AG09309 (cell line): ENCODE measurements at places on chromosomes 3 and 15.

GRCh38 chr3:32428092-32429068, 36.7 kb downstream of the CMTM7 start:
- no peak for DNase-seq

DNA sequence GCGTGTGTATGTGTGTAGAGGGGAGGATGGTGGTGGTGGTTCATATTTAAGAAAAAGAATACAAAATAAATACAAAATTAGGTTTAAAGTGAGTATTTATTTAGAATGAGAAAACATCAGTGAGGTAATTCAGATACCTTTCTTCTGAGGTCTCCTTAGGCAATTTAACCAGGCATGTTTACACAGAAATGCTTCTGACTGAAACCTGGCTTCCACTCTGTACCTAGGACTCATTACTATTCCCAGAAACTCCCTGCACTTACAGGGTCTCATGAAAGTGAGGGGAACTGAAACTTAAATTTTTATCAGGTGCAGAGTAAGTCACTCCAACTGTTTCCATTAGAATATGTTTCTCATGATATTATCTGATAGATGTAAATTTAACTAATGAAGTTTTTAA, 10.3 kb upstream of the DIPK2A start:
- no peak for DNase-seq

DNA sequence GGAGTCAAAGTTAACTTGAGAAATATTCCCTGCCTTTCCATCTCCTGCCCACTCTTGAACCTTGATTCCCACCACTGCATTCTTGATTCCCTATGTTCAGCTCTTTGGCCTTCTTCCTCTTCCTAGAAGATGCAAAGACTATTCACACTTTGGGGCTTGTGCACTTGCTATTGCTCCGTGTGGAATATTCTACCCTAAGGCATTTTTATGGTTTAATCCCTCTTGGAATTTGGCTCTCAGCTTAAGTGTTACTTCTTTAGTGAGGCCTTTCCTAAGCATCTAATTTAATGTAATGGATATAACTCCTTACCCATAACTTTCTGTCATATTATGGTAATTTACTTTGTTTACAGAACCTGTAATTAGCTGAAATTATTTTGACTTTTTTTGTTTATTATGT, 318.9 kb upstream of the COL8A1 start:
- DNase-seq: no peak

DNA sequence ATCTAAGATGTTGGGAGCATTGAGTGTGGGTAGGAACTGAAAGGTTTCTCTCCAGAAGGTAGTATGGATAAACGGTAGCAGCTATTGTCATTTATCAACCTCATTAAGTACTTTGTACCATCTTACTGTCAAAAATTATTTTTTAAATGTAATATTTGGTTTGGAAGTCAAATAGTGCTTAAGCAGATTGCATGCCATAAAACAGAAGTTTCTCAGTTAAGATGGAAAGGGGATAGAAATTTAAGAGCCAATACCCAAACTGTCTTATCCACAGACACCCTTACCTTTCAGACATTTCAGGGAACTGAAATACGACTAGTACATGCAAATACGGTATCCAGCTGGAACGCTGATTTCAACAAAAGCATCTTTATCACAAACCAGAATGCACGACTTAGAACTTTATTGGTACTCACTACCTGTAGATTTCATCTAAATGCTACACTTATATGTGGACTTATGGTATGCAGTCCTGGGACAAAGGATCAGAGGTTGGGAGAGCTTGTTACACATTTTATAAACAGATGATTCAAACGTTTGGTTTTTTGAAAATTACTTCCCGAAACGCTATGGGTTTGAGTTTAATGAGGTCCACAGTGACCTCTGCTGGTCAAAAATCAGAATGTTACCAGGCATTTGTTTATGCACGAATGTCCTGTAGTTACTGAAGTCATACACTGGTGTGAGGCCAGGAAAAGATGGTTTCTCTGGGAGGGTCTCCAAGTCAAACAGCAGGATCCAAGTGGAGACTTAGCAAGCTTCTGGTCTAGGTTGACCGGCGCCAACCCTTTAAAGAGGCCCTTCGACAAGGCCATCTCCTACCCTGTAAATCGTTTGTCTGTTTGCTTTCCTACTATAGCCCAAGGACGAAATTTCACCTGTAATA, 45.7 kb upstream of the DUT start:
- peak; percentile 47 for DNase-seq

- DNase-seq: peak; percentile 79
These were observed 85.4 kb downstream of the TNIK start for GRCh38 chr3:171374661-171375285.

GRCh38 chr3:54632834-54633233, 295.0 kb downstream of the LRTM1 start:
- DNase-seq: no peak

GRCh38 chr15:101112336-101113113, 139.3 kb downstream of the CHSY1 start:
- no peak for DNase-seq

DNA sequence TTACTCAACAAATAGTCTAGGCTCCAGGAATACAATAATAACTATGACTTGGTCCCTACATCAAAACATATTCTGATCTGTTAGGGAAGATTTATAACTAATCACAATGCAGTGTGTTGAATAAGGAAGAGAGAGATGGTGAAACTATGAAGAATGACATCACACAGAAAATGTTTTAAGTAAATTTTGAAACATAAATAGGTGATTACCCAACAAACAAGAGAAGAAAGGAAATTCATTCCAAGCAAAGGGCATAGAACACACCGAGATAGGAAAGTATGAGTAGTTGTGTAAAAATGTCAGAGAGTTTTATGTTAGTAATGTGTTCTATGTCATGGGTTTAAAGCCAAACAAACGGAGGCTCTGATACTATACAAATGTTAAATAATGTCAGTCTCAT, 13.4 kb downstream of the SEC62 start:
- peak; percentile 20 for DNase-seq

GRCh38 chr15:45182996-45183395, 4.8 kb downstream of the SHF start:
- DNase-seq: no peak

DNA sequence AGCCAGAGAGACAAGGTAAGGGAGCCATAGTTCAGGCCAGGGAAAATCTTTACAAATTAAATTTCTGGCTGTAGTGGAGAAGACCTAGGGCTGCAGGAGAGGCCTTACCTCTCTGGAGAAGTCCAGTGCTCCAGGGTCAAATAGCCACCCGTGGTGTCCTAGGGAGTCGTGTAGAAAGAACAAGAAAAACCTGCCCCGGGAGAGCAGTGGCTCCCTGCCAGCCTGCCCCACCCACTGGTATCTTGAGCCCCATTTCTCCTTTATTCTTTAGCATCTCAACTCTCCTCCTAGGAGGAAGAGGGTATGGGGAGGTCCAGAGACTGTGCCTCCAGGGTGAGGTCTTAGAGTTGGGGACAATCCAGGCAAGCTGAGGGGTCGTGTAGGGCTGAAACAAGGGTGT, 32.1 kb upstream of the NTRK3 start:
- DNase-seq: no peak

DNA sequence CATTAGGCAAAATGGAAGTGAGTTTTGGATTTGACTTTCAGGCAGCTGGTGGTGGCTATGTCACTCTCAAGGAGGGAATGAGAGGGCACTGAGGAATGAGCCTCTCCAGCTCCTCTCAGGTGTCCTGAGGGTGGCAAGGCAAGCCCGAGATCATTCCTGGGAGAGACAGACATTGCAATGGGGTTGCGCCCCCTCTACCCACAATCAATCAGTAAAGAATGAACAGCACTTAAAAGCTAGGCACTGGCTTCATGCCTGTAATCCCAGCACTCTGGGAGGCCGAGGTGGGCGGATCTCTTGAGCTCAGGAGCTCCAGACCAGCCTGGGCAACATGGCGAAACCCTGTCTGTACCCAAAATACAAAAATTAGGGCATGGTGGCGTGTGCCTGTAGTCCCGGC, 14.1 kb upstream of the SHF start:
- DNase-seq: no peak

DNA sequence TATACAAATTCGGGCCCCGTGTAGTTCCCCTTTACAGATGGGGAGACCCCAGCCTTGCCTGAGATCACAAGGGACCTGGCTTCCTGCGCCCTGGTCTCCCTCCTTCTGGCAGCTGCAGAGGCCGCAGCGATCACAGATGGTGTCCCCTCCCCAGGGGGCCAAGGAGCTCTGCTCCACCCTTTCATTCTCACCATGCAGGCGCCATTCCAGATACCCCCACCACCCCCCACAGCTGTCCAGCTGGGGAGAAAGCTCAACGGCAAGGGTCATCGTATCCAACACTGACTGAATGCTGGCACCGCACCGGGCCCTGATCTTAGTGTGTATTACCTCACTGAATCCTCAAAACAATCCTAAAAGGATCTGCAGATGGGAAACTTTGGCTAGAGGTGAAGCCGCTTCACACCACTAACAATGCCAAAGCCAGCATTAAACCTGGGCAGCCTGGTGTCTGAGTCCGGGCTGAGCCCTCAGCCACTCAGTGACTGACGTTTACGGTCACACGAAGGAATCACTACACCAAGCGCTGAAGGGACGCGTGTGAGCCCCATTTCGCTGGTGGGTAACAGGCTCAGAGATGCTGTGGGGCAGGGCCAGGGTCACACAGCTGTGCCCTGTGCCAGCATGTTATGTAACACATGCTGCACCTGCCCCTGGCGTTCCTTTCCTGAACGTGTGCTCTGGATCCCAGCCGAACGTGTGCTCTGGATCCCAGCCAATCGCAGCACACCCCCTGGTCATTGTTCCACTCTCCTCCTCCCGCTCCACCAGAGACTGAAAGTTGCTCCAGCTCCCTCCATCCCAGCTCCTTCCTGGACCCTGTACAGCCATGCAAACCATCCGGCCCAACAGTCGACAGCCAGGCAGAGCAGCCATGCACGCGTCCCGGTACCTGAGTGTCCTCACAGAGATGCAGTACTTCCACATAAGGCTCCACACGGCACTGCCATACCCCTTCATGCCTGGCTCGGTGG, 51.8 kb downstream of the IQSEC1 start:
- no peak for DNase-seq

- DNase-seq: no peak
These were observed 46.9 kb upstream of the FLNB start for GRCh38 chr3:57961177-57961827.

- no peak for DNase-seq
These were observed 22.0 kb downstream of the SLC15A2 start for GRCh38 chr3:121916189-121916588.

- DNase-seq: no peak
These were observed 135.1 kb upstream of the KLHL25 start for GRCh38 chr15:85929786-85930185.

DNA sequence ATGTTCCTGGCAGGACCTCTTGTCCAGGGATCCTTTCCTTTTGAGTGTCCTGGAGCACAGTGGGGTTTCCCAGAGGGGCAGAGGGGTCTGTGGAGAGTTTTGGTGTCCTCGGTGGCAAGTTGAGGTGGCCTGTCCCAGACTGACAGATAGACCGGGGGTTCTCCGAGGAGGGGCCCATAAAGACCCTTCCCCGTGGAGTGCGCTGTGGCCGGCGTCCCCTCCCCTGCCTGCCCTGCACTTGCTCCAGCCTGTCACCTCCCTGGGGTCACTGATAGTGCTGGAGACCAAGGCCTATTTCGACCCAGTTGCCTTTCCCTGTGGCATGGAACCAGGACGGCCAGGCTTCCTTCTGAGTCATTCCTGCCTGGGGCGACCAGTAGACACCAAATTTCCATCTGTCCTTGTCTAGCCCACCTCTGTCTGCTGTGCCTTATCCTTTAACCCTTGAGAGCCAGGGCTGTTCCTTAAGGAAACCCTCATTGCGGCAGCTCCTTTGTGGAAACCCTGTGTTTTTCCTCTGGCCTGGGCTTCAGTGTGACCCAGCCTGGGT, 2.9 kb downstream of the MUC4 start:
- DNase-seq: no peak

GRCh38 chr3:127411083-127411727, 123.4 kb upstream of the PRR20G start:
- no peak for DNase-seq

- DNase-seq: no peak
These were observed 17.9 kb downstream of the LPP start for GRCh38 chr3:188171682-188172467.

- DNase-seq: peak; percentile 10
These were observed 891.5 kb downstream of the ROBO2 start for GRCh38 chr3:77931255-77932009.

DNA sequence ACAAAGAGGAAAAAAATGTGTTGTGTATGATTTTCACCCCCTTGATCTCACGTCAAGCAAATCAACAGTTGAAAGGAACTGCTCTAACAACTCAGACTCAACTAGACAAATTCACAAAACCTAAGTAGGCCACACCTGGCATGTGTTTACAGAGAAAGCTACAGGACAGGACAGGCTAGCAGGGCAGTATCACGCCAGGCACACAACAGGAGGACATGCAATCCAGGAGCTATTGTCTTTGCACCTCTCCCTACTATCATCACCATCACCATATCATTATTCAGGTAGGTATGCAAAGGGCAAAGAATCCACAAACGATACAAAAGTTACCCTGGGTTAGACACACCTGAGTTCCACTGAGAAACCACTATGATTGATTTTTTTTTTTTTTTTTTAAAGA, 86.4 kb downstream of the TBL1XR1 start:
- DNase-seq: no peak

DNA sequence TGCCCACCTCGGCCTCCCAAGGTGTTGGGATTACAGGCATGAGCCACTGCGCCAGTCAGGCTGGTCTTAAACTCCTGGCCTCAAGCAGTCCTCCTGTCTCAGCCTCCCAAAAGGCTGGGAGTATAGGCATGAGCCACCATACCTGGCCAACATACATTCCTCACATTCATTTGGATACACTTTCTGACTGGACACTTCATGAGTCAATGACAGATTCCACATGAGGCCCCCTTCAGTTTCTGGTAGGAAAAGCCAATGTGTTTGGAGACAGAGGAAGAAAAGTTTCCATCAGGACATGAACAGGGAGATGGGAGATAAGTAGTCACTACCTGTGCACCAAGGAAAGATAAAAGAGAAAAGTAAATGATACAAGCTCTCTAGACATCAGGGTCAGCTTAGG, 49.4 kb upstream of the GSK3B start:
- DNase-seq: no peak
